ENCODE measurements at places on chromosomes 1 and 21.

DNA sequence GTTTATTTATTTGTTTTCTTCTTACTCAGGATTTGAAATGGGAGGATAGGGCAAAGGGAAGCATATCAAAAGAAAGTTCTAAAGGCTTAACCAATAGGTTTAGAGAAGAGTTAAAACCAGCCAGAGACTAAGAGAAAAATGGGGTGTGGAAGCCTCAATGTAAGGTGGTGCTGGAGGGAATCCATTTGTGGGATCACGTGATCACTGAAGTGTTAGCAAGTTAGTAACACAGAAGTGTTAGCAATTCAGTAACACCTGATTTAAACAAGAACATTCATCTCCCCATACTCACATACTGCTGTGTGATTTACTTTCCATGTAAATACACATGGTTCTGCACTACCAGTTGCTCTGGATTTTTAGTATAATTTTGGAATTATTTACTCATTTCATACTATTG lies 451.2 kb downstream of the DISC1 start:
- DNase-seq = no peak

GRCh38 chr1:22364764-22365163 lies 86.9 kb upstream of the ZBTB40 start:
- DNase-seq = no peak

- no peak for DNase-seq
Measured at GRCh38 chr1:65449214-65449823, 28.9 kb downstream of the LEPR start.

DNA sequence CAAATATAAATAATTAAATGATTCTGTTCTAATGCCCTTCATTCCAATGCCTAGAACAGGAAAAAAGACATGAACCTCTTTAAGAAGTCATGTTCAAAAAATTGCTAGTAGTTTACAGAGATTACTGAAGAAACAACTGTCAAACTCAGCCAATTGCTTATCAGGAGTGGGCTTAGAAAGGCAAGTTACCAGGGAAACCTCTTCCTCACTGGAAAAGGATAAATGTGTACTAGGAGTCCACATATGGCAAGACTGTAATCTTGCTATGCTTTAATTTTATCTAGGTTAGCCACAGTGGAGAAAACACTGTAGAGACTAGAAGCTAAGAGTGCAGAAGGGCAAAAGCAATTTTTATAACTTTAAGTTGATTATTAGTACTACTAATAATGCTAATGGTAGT lies 42.1 kb upstream of the DEPDC1 start:
- no peak for DNase-seq
